ENCODE measurements at places on chromosomes 5 and 9. TPM values are rescaled to one million over a fixed set of nuclear protein-coding genes. Genes with fewer than 3 reads are reported as not detected.

- no peak for DNase-seq
Observed at GRCh38 chr9:137724818-137725240, 106.0 kb downstream of the EHMT1 start.

The TAF11L10 gene
- total RNA-seq: not detected

DNA sequence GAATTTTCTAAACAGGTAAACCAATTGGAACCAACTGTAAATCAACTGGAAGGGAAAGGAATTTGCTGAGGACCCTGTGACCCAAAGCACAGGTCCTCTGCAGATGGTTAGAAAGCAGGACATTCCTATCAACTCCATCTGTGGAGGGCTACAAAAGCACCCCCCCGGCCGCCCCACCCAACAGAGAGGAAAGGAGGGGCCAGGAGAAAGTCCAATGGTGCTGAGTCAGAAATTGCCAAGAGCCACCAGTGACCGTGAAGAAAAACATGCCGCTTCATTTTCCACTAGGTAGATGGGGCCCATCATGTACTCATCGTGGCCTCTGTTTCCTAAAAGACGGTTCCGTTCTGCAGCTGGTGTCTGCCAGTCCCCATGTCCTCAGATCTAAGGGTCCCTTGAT is 66.3 kb downstream of the RAPGEF1 start:
- no peak for DNase-seq

GRCh38 chr5:41252036-41252435 is 38.7 kb upstream of the C6 start:
- DNase-seq: no peak

DNA sequence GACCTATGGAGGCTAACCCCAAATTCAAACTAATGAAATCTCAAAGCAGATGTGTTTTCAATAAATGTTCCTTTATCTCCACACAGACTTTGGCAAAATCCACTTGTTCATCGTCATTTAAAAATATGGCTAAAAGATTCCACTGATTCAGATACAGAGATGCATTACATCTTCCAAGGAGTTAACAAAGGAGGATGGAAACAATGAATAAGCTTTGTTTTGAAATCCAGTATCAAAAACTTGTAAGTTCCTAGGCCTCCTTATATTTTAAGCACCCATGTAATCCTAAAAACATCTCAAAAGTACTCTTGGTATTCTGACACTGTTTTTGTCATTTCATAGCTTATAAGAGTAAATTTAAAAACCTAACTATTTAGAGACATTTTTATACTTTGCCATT is 345.6 kb upstream of the ACTBL2 start:
- no peak for DNase-seq

- no peak for DNase-seq
Observed at GRCh38 chr9:132141948-132142594, 19.8 kb upstream of the NTNG2 start.

Data from endodermal cell (in vitro differentiated cells).